ENCODE measurements at places on chromosomes 5 and 9.

- no peak for DNase-seq
Observed at GRCh38 chr9:18545636-18546360, 71.8 kb downstream of the ADAMTSL1 start.

DNA sequence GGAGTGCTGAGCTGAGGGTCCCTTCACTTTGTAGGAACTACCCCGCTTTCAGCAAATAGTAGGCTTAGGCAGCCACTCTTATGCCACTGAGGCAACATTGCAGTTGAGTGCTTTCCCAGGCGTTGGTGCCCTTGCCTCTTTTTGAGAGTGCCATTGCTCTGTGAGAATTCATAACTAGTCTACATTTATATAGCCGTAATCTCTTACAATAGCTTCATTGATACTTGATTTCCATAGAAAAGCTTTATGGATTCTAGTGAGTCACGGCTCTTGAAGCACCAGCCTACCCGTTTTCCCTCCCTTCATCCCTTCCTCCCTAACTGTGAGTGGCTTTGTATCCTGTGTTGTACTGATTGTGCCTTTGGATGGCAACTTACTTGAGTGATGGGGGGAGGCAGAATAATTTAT, 283.9 kb downstream of the AOPEP start:
- no peak for DNase-seq

DNA sequence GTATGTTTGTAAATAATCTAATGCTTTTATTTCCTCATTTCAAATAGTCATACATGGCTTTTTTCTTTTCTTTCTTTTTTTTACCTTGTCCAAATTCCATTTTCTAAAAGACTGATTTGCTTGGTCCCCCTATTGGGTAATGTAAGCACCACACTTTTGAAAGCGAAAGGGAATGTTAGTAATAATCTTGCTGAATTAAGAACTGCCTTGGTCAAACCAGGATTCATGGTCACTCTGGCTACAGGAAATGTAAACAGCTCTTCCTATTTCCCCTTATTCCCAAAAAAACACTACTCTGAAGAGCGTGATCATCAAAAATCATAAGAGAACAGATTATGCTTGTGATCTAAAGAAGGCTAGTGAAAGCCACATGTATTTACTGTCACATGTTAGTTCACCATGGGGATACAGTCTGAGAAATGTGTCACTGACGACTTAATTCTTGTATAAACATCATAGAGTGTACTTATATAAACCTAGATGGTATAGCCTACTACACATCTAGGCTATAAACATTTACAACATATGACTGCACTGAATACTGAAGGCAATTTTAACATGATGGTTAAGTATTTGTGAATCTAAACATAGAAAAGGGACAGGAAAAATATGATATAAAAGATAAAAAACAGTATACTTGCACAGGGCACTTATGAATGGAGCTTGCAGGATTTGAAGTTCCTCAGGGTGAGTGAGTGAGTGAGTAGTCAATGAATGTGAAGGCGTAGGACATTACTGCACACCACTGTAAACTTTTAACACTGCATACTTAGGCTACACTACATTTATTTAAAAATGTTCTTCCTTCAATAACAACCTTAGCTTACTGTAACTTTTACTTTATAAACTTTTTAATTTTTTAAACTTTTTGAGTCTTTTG, 75.3 kb downstream of the HMGCR start:
- no peak for DNase-seq

GRCh38 chr5:25150819-25151218, 506.0 kb upstream of the CDH10 start:
- DNase-seq = no peak

GRCh38 chr5:151461312-151461711, 13.9 kb downstream of the SLC36A1 start:
- no peak for DNase-seq

DNA sequence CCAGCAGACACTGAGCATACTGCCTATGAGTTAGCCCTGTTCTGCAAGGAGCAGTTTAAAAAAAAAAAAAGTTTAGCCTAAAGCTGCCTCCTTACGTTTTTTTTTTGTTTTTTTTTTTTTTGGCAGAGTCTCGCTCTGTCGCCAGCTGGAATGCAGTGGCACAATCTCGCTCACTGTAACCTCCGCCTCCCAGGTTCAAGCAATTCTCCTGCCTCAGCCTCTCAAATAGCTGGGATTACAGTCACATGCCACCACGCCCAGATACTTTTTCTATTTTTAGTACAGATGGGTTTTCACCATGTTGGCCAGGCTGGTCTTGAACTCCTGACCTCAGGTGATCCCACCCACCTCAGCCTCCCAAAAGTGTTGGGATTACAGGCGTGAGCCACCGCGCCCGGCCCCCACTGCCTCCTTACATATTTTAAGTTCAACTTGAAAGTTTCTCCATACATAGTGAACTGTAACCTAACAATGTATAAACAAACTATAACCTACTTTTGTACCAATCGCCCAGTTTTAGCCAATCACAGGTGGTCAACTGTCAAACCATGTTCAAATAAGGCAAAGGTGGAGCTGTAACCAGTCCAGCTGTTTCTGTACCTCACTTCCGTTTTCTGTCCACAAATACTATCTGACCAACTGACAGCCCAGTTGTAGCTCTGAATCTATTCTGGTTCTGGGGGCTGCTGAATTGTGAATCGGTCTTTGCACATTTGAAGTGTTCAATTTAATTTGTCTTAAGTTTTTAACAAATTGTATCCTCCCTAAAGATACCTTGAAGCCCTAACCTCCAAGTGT, 17.1 kb downstream of the GKAP1 start:
- DNase-seq = no peak

- DNase-seq = no peak
Observed at GRCh38 chr5:115815006-115815692, 1.3 kb downstream of the CDO1 start.

DNA sequence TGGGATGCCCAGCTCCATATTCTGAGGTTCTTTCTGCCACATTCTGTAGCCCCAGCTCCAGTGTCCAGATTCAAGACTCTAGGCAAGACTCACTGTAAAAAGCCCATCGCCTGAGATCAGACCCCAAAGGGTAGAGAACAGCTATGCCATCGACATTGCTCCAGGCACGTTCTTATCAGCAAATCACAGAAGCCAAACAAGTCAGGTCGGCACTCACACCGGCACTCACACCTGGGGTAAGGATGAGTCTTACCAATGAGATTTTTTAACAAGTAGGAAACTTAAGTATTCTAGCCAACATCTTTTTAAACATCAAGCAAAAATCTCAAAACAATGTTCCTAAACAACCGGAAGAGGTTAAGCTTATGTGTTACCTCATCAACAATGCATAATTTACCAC, 2.4 kb downstream of the CDKN2AIPNL start:
- DNase-seq = no peak

GRCh38 chr5:38008198-38008597, 168.4 kb upstream of the GDNF start:
- peak; percentile 74 for DNase-seq

- DNase-seq = no peak
Observed at GRCh38 chr5:73066466-73066865, 53.9 kb upstream of the TMEM171 start.

DNA sequence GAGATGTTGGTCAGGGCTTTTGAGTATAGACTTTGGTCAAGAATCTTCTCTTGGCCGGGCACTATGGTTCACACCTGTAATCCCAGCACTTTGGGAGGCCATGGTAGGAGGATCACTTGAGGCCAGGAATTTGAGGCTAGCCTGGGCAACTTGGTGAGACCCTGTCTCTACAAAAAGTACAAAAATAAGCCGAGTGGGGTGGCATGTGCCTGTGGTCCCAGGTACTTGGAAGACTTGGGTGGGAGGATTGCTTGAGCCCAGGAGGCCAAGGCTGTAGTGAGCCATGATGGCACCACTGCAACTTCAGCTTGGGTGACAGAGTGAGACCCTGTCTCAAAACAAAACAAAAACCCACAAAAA, 57.5 kb downstream of the ACER2 start:
- no peak for DNase-seq

GRCh38 chr9:18067548-18068120, 406.3 kb upstream of the ADAMTSL1 start:
- no peak for DNase-seq

- DNase-seq = no peak
Observed at GRCh38 chr5:83294246-83294645, 177.3 kb upstream of the VCAN start.

DNA sequence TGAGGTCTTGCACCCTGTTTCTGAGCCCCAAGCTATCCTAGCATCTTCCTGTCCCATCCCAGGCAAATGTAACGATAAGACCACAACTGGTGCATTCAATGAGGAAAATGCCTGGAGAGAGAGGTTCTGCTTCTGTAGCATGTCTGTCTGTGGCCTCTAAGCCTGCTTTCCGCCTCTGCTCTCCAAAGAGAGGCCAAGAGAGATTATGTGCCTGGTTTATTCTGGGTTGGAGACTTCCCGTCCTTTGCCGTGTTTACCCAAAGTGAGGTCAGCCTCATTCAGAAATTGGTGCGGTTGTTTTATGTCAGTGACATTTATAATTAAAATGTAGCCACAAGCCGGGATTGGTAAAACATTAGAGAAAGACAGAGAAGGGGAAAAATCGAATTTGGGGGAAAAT, 77.8 kb downstream of the FGF1 start:
- no peak for DNase-seq
